ENCODE measurements at places on chromosomes 6 and 20. TPM values are rescaled to one million over a fixed set of nuclear protein-coding genes. Genes with fewer than 3 reads are reported as not detected.

RAET1G gene
- not detected for total RNA-seq

ABHD16B gene
- total RNA-seq, result not detected

ATXN1 gene
- 77.5 TPM for total RNA-seq

GRCh38 chr6:122803171-122803661, 14.2 kb downstream of the SMPDL3A start:
- DNase-seq, result no peak

DNA sequence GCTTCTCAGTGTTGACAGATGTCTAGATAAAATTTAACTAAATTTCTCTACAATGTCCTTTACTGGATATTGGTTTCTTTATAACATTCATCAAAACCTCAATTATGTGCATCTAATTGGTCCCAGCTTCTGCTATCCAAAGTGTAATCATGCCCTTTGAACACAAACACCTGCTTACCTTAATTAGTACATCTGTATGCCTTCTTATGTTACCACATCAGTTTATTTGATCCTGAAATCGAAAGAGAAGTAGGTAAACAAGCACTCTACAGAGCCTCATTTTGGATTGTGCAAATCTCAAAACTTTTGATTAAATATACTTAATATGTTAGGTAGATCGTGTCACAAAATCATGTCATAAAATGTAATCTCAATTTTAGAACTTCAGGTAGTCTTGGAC, 36.5 kb downstream of the TAB2 start:
- DNase-seq, result no peak

DNA sequence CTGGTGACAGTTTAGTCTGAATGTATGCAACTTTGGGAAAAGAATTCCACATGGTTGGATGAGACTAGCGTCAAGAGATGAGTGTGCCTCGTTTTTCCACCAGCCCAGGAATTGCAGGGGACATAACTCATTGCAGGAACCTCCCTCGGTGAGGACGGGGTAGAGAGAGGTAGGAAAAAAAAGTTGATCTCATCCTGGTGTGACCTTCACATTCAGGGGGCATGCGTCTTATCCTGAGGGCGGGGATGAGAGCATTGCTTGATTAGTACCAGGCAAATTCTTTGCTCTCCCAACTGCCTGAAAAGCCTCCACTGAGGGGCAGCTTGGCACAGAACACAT, 11.8 kb downstream of the TLDC2 start:
- no peak for DNase-seq

- DNase-seq, result no peak
Observed at GRCh38 chr6:36734486-36735060, 36.9 kb downstream of the RAB44 start.
